ENCODE measurements at places on chromosomes 5 and 9.

- DNase-seq = no peak
These were observed 729.4 kb downstream of the MTRR start for GRCh38 chr5:8598356-8598755.

DNA sequence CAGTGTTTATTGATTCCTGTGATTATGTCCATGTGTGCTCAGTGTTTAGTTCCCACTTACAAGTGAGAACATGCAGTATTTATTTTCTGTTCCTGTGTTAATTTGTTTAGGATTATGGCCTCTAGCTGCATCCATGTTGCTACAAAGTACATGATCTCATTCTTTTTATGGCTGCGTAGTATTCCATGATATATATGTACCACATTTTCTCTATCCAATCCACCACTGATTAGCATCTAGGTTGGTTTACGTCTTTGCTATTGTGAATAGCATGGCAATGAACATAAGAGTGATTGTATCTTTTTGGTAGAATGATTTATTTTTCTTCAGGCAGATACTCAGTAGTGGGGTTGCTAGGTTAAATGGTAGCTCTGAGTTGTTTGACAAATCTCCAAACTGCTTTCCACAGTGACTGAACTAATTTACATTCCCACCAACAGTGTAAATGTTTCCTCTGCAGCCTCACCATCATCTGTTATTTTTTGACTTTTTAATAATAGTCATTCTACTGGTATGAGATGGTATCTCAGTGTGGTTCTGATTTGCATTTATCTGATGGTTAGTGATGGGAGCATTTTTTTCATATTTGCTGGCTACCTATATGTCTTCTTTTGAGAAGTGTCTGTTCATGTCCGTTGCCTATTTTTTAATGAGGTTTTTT, 47.5 kb upstream of the ELL2 start:
- no peak for DNase-seq

DNA sequence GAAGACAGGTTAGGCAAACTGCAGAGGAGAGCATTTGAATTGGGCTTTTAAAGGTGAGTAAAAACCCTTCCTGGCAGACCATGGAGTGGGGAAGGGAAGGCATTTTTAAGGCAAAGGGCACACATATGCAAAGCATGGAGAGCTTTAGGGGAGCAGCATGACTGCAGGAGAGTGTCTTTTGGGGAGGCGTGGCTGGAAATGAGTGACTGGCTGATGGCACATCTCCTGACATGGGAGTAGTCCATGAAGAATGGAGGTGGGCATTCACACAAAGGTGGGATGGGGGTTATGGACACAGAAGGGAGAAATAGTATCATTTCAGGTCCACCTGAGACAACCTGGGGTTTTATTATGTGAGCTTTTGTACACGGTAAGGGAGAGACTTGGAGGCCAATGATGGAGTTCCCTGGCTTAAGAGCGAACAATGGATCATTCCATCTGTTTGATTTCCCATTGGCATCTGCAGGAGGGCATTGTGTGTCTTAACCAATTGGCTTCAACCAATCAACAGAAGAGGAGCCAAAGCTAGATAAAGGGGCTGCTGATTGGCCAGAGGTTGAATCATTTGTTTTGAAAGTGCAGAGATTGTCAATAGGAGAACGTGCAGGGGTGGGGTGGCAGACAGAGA, 2.1 kb downstream of the NSG2 start:
- DNase-seq = no peak

GRCh38 chr5:96825243-96825642, 17.5 kb upstream of the ERAP1 start:
- no peak for DNase-seq

- peak; percentile 82 for DNase-seq
These were observed 3.5 kb downstream of the GZMK start for GRCh38 chr5:55027595-55027994.

DNA sequence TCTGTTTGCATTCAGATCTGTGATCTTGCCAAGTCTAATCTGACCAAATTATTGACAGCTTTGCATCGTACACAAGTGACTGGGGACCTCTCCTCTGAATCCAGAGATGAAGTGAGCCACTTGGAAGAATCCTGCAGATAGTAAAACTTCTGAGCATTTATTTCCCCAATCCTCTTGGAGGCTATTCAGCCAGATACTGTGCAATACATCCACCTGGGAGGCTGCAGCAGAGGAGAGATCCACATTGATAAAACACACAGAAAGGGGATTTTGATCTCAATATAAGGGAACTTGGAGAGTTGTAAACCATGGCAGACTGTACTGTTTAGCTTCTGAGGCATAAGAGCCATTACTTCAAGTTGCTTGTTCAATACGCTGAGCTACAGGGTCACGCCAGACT, 654.6 kb downstream of the MTRR start:
- DNase-seq = no peak

DNA sequence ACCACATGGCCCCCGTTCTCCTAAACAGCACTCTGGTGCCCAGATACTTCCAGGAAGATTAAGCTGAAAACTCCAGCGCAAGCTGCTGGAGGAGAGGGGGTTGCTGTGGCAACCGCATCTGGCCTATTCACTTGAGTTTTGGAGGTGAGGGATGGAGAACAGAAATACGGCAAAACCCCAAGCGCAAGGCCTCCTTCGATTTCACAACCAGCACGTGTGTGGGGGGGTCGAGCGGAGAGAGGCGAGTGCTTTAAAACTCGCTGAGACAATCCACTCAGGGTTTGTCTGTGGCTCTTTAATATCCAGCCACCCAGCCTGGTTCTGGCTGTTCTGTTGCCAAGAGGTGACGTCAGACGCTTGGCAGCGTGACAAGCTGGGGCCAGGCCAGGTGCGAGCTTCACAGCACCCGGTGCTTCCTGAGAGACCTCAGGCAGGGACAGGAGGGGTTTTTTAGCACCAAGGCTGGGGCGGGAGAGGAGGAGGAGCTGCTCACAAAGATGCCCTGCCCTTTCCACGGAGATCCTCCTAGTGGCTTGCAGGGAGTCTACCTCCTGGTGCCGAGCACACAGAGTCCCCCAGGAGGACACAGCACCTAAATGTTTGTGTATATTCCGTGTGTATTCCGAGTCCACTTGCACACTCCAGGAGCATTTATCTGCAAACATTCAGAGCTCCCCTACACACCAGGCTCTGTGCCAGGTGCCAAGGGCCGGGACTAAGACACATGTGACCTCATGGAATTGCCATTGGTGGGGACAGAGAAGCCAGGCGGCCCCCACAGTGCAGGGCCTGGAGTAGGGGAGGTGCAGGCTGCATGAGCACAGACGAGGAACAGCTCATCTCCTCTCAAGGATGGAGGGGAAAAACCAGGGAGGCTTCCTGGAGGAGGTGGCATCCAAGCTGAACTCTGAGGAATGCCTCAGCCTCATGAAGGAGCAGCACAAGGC, 194.6 kb downstream of the OLFM1 start:
- DNase-seq = no peak

GRCh38 chr5:68458416-68459021, 243.0 kb downstream of the PIK3R1 start:
- no peak for DNase-seq

DNA sequence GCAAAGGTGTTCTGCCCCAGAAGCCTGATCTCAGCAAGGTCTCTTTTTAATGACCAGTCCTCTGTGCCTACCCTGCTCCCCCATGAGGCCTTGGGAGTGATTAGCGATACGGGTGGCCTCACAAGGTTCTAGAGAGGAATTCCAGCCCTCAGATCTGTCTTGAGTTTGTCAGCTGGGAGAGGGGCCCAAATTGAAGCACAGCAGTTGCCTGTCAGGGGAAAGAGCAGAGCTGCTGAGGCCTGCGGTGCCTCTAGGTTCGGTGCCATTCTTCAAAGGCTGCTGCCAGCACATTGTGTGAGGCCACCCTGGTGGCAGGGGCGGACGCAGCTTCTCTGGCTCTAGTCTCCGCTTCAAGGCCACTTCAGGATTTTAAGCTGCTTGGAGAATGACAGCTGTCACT, 85.7 kb upstream of the GRIA1 start:
- DNase-seq = no peak

- DNase-seq = no peak
These were observed 139.1 kb upstream of the CLINT1 start for GRCh38 chr5:157997991-157998504.

DNA sequence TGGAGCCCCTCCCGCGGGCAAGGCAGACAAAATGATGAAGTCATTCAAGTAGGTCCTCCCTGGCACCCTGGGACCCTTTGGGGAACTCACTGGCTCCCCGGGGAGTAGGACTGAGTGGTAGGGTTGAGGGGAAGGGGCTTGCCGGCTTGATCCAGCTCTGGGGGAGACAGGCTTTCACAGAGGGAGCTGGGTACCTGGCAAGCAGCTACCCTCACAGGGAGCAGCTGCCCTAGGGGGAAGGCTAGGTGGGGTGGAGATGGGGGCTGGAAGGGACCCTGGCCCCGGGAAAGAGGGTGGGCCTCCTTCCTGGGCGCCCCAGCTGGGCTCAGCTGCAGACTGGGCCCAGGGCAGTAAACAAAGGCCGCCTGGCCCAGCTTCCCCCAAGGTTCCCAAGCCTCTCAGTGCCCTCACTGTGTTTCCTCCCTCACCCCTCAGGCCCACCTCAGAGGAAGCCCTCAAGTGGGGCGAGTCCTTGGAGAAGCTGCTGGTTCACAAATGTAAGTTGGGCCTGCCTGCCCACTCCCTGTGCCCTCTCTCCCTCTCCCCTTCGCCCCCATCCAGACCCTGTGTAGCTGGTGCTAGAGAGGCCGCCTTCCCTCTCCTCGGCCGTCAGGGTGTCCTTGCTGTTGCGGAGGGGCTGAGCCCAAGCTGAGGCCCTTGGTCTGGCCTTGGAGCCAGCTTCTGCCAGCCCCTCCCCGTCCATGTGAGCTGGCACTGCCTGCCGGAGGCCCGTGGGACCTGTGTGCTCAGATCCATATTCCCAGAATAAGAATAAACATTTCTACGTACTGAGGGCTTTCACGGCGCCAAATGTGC, 131.2 kb downstream of the RGS3 start:
- DNase-seq = no peak

GRCh38 chr5:52015760-52016159, 632.5 kb downstream of the ISL1 start:
- no peak for DNase-seq

DNA sequence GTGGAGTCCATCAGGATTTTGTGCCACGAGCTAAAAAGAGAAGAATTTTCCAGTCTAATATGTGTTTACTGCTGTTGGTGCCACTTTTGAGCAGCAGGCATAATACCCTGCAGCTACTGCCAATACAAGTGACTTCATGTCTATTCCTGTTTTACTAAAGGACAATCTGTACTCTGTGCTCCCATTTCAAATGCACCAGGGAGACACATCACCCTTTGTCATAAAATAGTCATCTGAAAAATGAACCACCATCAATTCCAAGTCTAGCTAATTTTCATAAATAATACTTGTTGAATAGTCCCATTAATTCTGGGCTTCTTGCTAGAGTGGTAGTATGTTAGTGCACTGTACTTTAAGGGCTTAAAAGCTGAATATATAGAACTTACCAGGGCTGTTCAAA, 8.9 kb upstream of the PKD2L2 start:
- no peak for DNase-seq

GRCh38 chr5:128695791-128696530, 157.9 kb upstream of the FBN2 start:
- no peak for DNase-seq

GRCh38 chr5:68533051-68533450, 317.5 kb downstream of the PIK3R1 start:
- DNase-seq = no peak

GRCh38 chr5:40619421-40619820, 60.3 kb upstream of the PTGER4 start:
- DNase-seq = no peak

GRCh38 chr9:112784020-112784785, 33.6 kb downstream of the SNX30 start:
- DNase-seq = no peak

DNA sequence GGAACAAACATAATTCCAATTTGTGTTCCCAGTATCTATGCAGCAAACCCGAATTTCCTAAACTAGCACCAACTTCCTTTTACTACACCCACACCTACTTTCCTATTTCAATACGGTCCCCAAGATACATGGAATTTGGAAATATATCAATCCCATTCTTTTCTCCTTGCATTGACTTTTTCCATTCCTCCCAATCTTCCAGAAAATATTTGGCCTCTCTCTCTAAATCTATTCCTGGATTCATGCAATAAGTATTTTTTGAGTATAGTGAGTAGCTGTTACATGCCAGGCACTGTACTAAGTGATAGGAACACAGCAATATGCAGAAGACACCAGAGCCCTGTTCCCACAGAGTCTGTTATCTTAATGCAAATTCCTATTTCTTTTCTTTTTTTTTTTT, 216.2 kb upstream of the PIK3R1 start:
- no peak for DNase-seq

DNA sequence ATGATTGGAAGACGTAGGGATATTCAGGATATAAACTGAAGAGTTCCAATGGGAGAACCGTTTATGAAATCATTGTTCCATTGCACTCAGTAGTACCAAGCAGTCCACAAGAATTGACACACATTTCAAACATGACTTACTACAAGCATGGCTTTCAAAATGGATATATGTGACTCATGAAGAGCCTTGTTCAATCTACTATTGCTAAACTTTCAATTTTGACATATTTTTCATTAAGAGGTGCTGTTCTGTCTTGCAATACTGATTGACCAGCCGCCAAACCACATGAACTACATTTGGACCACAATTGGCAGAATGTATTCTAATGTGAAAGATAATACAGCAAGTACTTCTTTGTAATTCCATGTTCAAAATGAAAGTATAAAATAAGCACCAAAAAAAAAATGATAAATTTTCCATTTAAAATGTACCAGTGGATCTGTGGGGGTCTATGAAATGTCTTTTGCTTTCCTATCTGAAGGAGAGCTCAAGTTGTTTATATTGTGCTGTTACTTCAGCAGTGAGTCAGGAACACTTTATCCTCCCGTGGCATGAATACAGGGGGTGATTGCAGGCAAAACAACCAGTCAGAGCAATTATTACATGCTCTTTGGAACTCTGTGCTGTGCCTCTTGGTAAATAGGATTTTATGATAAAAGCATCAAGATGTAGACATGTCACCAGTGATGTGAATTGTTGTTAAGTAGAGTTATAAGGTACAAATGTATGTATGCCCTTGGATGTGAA, 366.0 kb downstream of the ARRDC3 start:
- DNase-seq = no peak

GRCh38 chr9:106310782-106311181, 552.2 kb upstream of the ZNF462 start:
- peak; percentile 1 for DNase-seq

- DNase-seq = no peak
These were observed 89.0 kb downstream of the NLN start for GRCh38 chr5:65811004-65811403.
